ENCODE measurements at places on chromosomes 1 and 21. TPM values are rescaled to one million over a fixed set of nuclear protein-coding genes. Genes with fewer than 3 reads are reported as not detected.

DNA sequence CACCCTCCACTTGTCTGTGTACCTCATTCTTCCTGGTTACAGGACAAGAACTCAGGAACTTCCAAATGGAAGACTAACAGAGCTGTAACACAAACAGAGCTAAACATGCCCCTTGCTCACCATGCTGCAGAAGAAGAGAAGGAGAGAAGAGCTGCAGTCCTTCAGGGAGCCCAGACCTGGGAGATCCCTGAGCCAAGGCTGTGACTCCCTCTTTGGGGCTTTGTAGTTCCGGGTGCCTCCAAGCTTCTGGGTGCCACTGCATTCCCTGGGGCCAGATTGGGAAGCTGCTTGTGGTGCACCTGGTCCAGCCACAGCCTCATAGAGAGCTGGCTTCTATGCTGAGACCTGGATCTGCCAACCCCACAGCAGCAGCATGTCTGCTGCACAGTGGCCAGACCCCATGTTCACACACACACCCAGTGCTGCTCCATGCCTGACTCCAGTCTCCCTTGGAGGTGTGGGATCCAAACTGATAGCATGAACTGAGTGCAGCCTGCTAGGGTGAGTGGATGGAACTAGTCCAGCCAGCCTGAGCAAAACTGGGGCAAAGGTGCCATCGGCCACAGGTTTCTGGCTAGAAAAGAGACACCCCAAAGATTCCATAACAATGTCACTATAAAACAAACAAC lies 263.0 kb upstream of the NRIP1 start:
- no peak for DNase-seq

GRCh38 chr1:154154534-154155191 lies at the start of gene NUP210L:
Gene NUP210L, minus strand, starts transcription at chr1:154155073.
- DNase-seq: no peak

DNA sequence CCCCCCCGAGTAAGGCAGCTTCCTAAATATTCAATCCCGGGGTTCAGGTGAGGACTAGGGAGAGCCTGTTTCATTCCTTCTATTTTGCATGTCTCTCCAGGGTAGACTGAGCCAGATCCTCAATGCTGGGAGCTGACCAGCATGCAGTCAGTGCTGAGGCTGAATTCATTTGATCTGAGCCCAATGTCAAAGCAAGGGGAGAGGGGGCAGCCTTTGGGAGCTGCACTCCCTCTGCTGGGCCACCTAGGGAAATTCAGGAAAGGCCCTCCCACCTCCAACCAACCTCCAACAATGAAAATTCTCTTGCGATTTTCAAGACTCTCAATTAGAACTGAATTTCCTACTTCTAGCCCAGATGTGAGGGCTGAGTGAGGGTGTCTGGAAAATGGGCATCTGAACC lies 371.2 kb downstream of the NPHP4 start:
- DNase-seq: no peak

GRCh38 chr21:14545906-14546480 lies at the start of gene SAMSN1:
Gene SAMSN1, minus strand, starts transcription at chr21:14546315. Its CDS starts 54 bp downstream, at chr21:14546261.
- no peak for DNase-seq

GRCh38 chr1:203625628-203626019 lies 1.0 kb upstream of the ATP2B4 start:
- DNase-seq: no peak

- DNase-seq: no peak
Observed at GRCh38 chr1:164265232-164265631, 293.8 kb upstream of the PBX1 start.

DNA sequence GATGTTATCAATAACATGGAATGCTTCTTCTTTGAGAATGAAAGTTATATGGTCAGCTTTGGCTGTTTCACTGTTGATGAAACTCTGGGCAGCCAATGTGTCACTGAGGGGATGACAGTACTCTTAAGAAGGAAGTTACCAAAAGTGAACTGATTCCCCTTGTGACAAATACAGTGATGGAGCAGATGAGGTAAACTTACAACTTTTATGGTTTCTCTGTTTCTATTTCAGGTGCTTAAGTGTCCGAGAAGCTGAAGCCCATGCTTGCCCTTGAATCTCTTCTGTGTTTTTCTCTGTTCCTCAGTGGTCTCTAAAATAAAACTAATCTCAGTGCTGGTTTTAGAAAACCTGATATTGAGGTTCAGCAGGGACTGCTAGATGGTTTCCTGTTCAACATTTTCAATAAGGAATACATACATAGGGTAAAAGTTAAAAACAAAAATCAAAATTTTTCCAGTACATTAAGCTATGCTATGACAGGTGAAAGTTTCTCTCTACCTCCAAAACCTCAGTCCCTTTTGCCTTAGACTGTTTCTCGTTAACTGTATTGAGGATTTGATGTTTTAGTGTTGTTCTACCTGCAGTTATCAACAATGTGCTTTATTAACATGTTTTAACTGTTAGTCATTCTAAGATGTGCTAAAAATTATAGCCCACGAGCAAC lies 454.4 kb upstream of the ADGRL4 start:
- no peak for DNase-seq

GRCh38 chr1:113581323-113581722 lies 178.0 kb downstream of the PHTF1 start:
- DNase-seq: no peak

The AMPD1 gene
- total RNA-seq: 0.07 TPM
